ENCODE measurements at places on chromosomes 6 and 20.

GRCh38 chr20:59151820-59152219, 11.8 kb upstream of the ZNF831 start:
- no peak for DNase-seq

GRCh38 chr6:38570750-38571149, 69.0 kb downstream of the BTBD9 start:
- DNase-seq = no peak

DNA sequence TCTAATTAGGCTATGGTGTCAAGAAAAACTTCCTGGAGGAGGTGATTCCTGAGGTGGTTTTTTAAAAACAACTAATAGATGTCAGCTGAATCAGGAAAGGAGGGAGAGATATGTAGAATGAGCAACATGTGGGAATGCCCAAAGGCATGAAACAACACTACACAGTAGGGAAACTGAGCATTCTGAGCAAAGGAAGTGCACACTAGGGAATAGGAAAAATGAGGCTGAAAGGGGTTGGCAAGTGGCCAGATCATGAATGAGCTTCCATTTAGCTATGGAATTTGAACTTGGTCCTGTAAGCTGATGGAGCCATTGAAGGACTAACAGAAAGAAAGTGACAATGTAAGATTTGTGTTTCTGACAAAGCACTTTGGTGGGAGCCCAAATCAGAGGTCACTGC, 16.9 kb upstream of the SLC35F1 start:
- DNase-seq = no peak

DNA sequence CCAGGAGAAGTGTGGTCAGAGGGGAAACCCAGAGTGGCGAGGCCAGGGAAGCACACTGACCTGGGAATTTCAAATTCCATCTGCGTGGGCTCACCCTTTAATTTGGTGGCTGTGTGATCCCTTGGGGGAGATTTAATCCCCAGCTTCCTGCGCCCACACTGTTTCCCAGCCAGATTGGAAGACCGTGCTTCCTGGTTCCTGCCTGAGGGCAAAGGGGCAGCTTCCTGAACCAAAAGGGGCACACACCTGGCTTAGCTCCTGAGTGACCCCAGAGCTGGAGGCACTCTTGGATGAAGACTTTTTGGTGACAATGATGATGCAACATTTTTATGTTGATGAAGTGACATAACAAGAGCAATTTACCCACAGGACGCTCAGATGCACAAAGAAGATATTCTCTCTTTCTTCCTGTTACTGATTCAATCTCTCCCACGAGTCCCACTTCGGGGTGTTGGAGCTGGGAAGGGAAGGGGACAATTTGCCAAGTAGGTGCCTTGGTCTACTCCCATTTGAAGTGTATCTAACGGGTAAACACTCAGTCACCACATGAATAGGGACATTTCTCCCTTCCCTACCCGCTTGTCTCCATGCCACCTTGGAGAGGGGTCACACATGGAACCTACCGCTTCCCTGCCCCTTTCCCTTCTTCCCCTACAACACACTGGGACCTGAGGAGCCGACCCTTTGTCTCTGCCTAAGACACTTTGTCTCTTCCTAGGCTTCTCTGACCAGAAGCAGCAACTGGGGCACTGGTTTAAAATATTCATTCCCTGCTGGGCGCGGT, 28.6 kb upstream of the CDKN1A start:
- DNase-seq = no peak

DNA sequence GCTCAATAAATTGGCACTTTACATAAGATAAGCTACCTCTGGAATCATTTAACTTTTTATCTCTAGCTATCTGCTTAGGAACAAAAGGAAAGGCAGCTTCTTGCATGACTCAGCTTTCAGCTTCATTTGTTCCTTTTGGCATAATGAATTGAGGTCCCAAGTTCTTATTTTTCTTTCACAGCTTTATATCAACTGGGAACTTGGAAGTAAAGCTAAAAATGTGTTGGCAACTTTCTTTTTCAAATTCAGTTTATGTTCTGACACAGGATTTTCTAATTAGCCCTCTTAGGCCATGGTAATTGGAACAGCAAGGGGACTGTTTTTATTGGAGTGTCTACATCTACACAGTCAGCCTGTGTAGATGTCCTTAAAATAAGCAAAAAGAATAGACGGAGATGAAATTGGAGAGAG, 55.2 kb upstream of the MRAP2 start:
- DNase-seq = no peak

DNA sequence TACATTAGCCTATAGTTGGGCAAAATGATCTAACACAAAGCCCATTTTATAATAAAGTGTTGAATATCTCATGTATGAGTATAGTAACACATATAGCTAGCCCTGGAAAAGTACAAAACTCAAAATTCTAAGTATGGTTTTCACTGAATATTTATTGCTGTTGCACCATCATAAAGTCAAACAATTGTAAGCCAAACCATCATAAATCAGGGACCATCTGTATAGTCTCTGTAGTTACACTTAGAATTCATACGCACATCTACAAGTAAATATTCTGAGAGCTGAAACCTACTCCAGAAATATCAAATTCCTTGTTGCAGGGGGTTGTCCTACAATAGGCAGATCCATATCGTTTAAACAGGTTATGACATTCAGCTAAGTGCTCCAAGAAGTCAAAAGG, 817.3 kb downstream of the BCKDHB start:
- no peak for DNase-seq

- DNase-seq = no peak
These were observed 173.3 kb downstream of the PTPRK start for GRCh38 chr6:128347123-128347522.

- no peak for DNase-seq
These were observed 8.4 kb upstream of the ZBTB24 start for GRCh38 chr6:109491207-109491938.

GRCh38 chr6:33440649-33441309, 13.6 kb upstream of the ZBTB9 start:
- no peak for DNase-seq

- peak; percentile 76 for DNase-seq
These were observed 50.1 kb upstream of the SLC32A1 start for GRCh38 chr20:38674092-38674764.

DNA sequence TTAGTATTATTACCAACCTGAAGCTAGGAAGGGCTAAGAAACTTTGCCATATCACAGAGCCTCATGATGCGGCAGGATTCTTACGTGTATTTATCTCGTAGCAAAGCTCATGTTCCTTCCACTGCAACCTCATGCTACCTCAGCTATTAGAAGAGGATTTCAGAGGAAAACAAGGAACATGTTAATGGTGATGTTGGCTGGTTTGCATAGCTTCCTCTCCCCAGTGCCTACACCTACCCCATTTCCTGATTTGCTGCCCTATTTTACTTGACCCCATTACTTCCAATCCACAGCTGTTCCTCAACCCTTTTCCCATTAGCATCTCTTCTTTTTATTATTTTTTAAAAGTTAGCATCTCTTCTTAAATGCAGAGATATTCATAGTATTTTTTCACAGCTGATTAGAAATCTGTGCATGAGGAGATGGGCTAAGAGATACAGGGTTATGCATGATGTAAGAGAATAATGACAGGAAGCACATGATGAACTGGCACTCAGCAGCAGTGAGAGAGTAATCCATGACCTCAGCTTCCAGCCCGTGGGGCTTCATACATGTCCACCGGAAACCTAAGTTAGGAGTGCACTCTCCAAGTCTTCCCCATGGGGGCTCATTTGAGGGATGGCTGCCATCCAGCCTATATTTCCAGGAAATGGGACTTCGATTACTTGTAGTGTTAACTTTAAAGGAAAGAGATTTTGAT, 106.1 kb upstream of the ASF1A start:
- DNase-seq = no peak

DNA sequence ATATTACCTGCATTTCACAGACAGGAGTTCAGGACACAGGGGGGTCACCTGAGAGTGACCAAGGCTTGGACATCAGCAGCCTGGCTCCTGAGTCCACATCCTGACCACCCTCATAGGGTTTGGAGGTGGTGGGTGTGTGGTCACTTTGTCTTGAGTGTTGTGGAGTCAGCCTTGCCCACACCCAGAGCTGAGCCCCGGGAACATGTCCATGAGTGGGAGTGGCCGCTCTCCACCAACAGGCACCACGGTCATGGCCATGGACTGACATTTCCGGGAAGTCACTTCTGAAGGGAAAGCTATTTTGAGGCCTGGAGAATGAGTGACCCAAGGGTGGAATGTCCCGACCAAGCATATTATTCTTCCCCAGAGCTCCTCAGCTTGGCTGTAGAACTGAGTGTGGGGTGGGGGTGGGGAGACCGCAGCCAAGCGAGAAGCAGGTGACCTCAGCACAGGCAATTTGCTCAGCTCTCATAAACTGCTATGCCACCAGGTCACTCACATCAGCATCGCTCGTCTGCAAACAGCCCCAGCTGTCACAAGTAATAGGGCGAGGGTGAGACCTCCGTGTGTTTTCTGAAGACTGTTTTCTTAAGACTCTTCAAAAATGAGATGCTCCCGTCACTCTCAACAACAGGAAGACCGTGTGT, 348.6 kb upstream of the CDH4 start:
- no peak for DNase-seq
